ENCODE measurements at places on chromosomes 16 and 17.

- DNase-seq, result no peak
These were observed 17.6 kb upstream of the TMEM11 start for GRCh38 chr17:21231533-21231932.

GRCh38 chr17:70956726-70957125, 787.4 kb downstream of the KCNJ2 start:
- no peak for DNase-seq

DNA sequence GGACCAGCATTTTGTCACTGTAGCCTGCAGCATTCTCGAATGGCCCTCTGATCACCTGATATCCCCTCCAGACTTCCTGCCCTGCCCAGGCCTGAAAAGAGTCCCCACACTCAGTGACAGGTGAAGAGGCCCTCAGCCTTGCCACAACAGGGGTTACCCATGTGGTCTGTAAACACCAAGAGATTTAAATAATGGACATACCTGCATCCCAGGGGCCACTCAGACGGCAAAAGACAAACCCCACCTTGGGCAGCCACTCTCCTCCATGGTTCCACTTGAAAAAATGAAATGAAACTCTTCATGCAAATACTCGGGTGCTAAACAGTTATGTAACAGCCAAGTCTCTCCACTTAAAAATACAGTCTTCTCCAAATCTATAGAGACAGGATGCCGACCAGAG, 22.9 kb upstream of the PECAM1 start:
- no peak for DNase-seq

DNA sequence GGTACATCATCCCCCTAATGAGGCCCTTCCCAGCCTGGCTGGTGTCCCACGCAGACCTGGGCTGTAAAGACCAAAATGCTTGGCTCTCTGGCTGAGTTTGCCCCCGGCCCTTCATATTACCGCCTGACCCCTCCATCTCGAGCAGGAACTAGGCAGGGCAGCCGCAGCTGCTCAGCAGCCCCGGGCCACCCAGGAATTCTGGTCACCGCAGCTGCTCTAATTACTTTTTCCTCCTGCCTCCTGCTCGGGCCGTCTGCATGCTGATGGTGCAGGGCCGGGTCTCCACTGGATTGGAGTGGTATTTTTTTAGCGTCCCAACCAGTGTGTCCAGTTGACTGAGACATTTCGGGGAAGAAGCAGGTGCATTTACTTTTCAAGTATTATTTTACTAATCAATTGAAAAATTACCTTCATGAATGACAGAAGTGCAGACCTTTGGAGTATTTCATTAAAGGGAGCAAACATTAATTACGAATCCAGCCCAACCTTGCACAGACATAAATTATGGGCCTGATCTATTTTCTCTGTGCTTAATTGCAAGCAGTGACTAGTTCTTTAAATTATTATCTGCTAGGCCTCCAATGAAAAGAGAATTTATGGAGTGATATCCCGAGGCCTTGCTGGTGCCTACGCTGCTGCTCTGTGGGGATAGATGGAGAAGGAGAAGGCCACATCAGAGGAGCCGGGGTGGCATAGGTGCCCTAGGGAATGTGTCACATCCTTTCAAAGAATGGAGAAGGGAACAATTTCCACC, 176.2 kb downstream of the CYLD start:
- DNase-seq, result no peak

DNA sequence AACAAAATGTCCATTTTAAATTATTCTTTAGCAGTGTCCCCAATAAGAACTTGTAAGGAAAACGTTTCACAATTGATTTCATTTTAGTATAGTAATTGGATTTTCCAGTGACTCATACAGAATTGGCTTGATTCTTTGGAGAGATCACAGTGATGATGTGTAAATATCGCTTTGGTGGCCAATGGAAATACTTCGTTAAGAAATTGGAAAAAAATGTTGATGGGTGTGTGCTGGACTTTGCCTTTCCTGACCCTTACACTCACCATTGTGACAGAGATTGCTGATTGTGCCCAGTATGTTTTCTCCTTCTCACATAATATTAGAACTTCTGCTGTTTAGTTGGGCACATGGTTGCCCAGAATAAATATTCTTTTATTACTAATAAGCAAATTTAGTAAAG, 7.4 kb upstream of the EFCAB13 start:
- DNase-seq, result no peak

DNA sequence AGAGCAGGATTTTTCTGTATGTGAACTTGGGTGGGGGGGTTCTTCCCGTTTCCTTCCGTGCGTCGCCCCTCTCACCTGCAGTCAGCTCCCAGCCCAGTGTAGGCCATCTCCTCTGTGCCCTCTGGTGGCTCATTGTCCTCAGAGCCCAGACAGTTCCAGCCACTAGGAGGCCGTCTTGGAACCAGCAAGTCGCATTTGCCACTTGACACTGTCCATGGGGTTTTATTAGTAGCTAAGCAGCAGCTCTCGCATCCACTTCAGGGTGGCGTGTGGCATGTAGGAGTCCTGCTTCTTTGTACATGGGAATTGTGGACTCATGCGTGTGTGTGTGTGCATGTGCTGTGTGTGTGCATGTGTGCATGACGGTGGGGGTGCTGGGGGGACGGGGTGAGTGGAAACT, 74.0 kb downstream of the SEC14L1 start:
- DNase-seq, result no peak

- no peak for DNase-seq
These were observed 17.3 kb downstream of the SOCS3 start for GRCh38 chr17:78342449-78343186.

DNA sequence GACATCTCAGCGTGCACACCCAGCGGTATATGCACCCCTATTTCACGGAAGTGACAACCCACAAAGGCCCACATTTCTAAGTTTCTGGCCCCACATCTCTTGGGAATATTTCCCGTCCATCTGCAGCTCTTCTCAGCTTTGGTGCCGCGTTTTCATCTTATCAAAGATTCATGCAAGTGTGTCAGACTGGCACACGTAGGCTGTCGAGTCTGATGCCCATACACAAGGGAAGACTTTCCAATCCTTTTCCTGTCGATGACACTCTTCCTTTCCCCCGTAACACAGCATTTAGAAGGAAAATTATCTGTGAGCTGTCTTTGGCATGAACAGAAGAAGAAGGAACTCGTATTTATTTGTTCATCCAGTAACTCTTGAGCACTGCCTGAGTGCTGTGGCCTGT, 83.0 kb downstream of the SHISA6 start:
- no peak for DNase-seq

DNA sequence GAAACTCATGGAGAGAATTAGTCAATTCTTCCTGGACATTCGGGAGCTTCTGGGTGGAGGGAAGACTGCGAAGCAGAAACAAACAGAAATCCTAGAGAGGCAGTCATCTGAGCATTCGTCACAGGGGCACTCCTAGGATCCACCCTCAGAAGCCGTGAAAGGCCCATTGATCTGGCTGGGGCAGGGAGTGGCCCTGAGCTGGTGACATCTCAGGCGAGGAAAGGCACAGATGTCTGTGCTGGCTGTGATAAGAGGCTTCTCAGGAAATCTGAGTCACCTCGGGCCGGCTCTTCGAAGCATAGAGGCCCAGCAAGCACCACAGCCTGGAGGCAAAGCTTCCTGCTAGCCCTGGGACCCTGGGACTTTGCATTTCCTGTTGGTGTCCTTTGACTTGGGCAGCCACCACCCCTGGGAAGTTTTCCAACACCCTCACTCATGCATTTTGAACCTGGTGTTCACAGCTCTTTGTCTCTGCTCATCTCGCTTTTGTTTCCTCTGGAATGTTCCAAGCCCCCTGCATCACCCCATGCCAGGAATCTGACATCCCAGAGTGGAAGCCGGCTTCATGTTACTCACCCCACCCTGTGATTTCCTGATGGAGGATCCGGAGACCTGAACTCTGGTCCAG, 23.3 kb upstream of the CDRT4 start:
- no peak for DNase-seq

DNA sequence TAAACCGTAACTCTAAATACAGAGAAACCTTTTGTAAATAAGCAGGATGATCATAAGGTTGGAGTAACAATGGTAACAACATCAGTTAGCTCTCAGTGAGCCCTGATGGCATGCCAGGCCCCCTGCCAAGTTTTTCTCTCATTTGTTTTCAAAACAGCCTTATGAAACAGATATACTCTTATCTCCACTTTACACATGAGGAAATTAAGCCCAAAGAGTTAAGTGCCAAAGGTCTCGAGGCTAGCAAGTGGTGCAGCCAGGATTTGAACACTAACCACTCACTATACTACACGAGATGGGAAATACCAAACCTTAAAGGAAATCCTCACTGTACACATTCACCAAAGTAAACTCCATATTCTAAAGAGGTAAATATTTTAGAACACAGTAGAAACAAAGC, 15.0 kb downstream of the USP31 start:
- DNase-seq, result no peak

DNA sequence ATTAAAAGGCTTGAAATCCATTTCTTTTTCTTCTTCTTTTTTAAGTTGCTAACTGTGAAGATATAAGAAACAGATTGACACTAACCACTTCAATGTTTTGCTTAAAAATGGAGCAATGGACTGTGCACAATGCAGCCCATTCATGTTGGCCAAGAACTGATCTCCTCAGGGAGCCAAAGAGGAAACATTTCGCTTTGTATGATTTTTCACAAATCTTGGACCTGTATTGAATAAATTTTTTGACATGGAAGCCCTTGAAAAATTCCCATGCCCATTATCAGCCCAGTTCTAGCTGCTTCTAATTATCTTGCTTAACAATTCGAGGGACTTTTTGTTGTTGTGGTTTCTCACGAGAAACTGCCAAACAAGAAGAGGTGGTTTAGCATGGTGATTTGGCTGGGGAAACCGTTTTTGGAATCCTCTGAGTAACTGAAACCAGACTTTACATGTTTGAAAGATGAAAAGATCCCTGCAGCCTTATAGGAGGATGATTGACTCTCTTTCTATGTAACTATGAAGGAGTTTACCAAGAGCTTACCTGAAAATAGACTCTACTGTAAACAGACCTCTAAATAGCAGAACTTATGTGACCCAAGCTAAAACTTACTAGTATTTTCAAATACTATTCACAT, 1389.4 kb upstream of the GOT2 start:
- no peak for DNase-seq

DNA sequence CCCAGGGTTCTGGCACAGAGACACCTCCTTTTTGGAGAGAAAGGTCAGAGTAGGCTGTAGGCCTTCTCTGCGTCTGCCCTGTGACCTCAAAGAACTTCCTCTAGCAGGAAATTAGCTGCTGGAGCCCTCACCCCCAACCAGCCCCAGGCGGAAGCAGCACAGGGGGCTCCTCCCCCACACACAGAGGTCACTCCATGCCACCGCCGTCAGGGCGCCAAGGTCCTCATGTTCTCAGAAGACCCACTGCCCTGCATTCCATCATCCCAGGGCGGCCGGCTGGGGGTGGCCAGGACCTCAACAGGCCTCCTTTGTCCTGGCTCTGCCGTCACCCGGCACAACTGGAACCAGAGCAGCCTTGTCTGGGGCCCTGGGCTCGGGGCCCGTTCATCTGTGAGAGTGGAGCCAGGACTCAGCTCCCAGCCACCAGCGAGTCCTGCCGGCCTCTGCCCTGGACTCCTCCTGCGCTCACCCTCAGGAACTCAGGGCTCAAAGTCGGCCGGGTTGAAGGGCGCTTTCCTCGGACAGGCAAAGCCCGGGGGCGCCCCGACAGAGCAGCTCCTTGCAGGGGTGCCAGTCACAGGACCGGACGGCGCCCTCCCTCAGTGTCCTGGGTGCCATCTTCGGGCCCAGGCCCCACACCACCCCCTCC, 1.2 kb downstream of the TMC6 start:
- DNase-seq, result no peak

DNA sequence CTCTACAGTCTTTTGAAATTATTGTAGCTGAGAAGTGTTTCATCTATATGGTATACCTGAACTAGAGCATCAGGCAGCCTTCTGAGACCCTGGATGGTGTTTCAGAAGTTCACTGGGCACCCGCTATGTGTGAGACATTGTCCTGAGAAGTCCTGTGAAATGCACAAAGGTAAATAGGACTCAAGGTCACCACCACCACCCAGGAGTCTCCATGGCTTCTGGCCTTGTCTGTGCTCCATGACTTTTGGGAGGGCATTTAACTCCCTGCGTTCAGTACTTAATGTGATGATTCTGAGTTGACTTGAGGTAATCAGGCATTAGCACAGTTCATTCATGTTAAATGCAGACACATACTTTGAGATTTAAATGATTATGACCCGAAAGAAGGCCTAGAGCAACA, 1.1 kb downstream of the MLYCD start:
- no peak for DNase-seq
